ENCODE measurements at places on chromosomes 16 and 17.

GRCh38 chr16:85461022-85461813, 151.9 kb upstream of the GSE1 start:
- no peak for DNase-seq

- no peak for DNase-seq
Observed at GRCh38 chr16:19130852-19131824, 17.4 kb downstream of the ITPRIPL2 start.

GRCh38 chr17:81666092-81666341, 388 bp downstream of the OXLD1 start:
- peak; percentile 12 for DNase-seq

DNA sequence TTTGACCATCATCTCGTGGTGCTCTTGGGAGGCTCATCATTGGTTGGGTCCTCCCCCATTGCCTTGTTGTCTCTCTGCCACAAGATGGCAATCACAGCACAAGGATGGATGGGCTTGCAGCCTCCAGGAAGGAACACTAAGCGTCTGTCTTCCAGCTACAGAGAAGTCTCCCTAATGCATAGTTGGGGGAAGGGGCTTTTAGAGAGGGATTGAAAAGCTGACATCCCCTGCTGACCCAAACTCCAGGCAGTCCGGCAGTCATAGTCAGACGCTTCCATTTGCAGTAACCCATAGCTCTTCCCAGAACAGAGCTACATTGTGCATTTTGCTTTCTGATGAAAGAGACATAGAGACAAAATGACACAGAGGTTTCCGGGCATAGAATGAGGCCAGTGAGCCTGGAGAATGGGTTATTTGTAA, 111.4 kb downstream of the UTP18 start:
- DNase-seq, result peak; percentile 2

DNA sequence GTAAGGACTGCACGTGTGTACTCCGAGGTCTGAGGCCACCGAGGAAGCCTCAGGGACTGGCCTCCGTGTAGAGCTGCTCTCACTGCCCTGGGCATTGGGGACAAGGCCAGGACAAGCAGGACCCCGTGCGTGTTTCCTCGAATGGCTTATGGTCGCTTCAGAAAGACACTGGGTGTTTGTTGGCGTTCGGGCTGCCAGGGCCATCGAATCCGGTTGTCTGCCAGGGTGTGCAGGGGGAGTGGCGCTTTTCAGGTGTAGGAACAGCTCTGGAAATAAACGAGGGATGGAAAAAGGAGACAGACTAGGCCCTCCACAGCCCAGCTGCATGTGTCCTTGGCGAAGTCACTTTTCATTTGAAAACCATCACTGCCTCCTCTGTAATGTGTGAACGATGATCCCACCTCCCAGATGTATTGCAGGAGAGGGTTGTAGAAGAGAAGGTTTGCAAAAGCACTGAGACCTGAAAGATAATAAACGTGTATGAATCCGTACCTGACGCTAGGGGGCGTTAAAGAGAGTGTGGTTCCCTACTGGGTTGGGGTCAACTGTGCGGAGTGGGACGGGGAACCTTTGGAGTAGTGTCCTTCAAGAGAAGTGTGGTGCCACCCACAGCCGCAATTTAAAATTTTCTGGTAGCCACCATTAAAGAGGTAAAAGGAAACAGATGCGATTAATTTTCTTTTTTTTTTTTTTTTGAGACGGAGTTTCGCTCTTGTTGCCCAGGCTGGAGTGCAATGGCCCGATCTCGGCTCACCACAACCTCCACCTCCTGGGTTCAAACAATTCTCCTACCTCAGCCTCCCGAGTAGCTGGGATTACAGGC, 2.1 kb upstream of the ZSCAN10 start:
- DNase-seq, result no peak

- no peak for DNase-seq
Observed at GRCh38 chr16:25449802-25450201, 192.2 kb upstream of the ZKSCAN2 start.

DNA sequence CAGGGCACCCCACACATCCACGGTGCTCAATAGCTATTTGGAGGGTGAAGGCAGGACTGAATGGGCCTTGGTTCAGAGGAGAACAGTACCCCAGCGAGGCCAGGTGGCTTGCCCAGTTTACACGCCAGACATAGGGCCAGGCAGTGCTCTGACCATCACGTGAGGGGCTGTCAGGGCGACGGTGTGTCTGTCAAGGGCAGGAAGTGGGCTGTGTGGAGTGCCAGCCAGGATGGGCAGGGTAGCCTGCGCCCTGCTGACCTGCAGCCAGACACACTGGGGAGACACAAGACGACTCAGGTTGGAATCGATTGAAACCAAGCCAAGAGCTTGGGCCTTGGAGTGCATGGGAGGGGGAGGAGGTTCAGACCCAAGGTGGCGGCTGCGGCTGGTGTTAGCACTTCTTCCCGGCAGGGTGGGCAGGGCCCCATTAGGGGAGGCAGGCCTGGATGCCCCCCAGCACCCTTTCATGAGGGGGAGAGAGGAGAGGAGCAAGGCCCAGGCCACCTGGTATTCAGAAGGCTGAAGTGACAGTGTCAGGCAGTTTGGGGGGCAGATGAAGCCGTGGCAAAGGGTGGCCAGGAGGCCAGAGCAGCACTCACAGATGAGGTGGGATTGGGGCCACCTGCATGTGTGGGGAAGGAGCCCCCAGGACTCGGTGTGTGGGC, 68.2 kb downstream of the SREBF1 start:
- no peak for DNase-seq

GRCh38 chr16:79982361-79982760, 381.8 kb upstream of the MAF start:
- DNase-seq, result no peak

GRCh38 chr16:27995378-27995777, 68.1 kb downstream of the GSG1L start:
- DNase-seq, result no peak

DNA sequence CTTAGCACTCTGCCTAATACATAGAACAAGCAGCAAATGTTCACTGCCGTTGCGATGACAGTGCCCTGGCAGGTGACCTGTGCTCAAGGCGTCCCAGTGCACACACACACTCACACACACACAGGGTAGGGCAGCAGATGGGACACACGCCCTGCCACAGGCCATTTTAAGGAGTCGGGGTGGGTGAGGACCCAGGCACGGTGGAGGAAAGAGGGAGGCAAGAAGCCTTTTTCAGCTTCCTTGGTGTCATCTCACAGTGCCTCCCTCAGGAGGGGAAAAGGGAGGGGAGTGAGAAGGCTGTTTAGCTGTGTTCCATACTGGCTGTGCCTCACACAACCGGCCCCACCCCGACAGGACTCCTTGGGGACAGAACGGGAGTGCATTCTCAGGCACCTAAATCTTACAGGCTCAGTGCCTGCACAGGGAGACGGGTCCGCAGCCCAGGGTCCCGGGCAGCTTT, 1.5 kb downstream of the PITPNM3 start:
- DNase-seq, result no peak

DNA sequence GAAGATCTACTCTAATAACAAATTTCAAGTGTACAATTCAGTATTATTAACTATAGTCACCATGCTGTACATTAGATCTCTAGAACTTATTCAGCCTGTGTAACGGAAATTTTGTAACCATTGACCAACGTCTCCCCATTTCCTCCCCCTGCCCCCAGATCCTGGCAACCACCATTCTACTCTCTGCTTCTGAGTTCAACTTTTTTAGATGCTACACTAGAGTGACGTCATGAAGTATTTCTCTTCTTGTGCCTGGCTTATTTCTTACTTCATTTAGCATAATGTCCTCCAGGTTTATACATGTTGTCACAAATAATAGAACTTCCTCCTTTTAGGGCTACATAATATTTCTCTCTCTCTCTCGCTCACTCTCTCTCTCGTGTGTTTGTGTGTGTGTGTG, 157.5 kb downstream of the ANKFN1 start:
- no peak for DNase-seq

DNA sequence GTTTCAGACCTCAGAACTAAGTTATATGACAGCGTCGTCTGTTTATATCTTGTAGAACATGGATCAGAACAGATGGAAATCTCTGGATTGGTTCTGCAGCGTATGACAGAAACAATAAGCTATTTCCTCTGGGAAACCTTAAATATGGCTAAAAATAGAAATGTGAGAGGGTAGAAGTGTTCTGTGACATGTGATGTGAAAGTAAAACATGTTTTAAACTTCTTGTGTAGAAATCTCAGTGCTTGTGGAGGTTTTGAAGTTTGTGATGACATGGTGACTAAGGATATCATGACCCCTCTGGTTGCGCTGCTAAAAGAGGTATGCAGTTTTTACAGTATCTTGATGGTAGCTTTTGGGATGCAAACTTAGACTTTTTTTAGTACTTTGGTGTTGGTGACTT, 2.8 kb downstream of the HEATR3 start:
- DNase-seq, result no peak

- DNase-seq, result peak; percentile 51
Observed at GRCh38 chr16:23510164-23510914, at the start of gene GGA2. Gene GGA2 (minus strand): TSS chr16:23510494. CDS start chr16:23510411, 83 bp downstream.

DNA sequence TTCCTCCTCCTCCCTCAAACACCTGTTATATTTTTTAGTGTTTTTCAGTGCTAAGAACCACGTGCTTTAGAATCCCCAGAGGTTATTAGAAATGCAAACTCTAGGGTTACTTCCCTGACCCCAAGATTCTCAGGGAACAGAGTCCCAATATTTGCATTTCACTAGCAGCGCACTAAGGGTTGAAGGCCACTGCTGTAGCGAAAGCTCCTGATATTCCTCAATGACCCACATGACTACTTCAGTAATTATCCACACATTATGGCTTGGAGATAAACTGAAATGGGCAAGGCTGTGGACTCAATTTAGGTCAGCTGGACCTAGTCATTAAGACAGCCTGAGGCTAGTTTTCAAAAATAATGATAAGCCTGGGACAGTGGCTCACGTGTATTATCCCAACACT, 78.5 kb upstream of the BCAR1 start:
- DNase-seq, result no peak

DNA sequence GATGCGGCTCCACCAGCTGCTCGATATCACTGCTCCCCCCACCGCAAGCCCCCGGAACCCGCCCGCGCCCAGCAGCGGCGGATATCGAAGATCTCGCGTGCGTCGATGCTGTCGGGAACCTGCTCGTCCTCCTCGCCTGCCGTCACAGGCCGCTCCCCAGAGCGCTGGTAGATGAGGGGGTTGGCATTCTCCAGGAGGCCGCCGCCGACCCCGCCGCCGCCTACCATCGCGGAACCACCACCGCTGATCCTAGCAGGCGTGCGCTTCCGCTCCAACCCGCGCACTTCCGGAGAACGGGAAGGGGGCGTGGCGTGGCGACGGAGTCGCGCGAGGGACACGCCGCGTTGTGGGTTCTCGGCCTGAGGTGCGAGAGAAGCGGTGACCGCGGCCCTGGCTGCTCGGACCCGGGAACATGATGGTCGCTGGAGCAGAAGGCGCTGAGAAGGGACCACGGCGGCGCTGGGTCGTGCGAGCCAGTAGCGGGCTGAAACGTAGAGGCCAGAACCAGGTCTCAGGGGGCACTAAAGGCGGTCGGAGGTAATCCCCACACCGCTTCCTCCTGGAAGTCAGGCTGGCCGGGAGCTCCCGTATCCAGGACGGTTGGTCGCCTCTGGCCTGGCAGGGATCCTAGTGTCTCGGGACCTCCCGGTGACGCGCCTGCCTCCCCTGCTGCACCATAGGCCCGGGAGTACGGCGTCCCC, at the start of gene CIAO2B:
Gene CIAO2B (minus strand): TSS at position 265 of the 701 bp plus-strand sequence. CDS start 38 bp downstream, at position 227.
- DNase-seq, result peak; percentile 62

DNA sequence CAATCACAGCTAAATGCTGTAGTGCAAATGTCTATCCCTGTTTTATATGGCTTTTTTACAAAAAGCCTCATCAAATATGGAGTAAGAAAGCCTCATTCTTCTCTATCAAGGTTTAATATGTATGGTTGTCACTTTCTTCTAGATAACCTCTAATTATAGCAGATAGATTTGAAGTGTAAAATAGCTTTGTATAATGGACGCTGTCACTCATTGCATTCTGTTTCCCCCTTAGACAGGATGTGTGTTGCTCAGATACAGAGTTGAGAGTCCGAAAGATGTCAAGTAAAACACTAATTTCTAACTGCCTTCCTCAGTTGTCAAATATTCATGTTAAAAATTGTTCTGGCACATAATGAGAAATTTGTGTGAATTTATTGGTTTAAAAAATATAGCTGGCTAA, 88.0 kb downstream of the NLK start:
- DNase-seq, result no peak

GRCh38 chr17:77419095-77419494, 278.3 kb downstream of the SEC14L1 start:
- DNase-seq, result no peak

- no peak for DNase-seq
Observed at GRCh38 chr17:40873801-40874200, 6.8 kb upstream of the KRT12 start.

GRCh38 chr17:63268827-63269226, 177.3 kb downstream of the CYB561 start:
- no peak for DNase-seq

- DNase-seq, result no peak
Observed at GRCh38 chr17:41625602-41626001, 1.2 kb upstream of the KRT17 start.

GRCh38 chr16:28139530-28139929, 72.2 kb downstream of the XPO6 start:
- DNase-seq, result no peak

DNA sequence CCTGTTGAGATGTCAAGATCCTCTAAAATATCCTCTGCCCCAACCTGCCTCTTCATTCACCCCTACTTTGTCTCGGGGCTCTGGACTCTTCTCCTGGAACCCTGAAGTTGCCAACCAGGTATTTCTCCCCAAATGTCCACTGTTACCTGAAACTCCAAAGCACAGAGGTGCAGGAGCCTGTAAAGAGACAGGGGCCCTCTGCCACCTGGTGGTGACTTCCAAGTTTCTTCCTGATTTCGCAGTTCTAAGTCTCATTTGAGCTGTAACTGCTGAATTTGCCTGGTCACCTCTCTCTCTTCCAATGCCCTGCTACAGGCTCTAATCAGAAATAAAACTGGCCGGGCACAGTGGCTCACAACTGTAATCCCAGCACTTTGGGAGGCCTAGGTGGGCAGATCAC, 77.1 kb upstream of the RCVRN start:
- DNase-seq, result no peak

GRCh38 chr17:62676952-62677596, 49.6 kb downstream of the MRC2 start:
- no peak for DNase-seq

DNA sequence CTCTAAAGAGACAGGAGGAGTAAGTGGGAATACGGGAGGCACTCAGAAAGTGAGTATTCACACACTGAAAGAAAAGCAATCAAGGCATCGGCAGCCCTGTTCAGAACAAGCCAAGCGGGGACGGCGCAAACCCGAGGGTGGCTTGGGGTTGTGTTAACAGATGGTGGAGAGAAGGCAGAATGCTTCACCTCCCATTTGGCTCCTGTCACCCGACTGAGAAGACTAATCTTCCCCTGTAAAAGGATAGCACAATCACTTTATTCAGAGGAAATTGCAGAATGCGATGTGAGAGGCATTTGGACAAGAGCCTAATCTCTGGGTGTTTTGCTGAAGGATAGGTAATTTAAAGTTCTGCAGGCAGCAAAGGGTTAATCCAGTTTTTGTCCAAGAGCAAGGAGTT, 119.3 kb upstream of the WSCD1 start:
- no peak for DNase-seq

GRCh38 chr17:83110735-83111134, 31.3 kb downstream of the METRNL start:
- DNase-seq, result no peak

GRCh38 chr16:83238949-83239691, 568.7 kb upstream of the HSBP1 start:
- DNase-seq, result no peak

GRCh38 chr16:84446596-84447392, 57.7 kb downstream of the MEAK7 start:
- no peak for DNase-seq

GRCh38 chr17:66767154-66767933, 67.6 kb upstream of the CACNG5 start:
- DNase-seq, result no peak

- DNase-seq, result no peak
Observed at GRCh38 chr17:787641-788221, 5.6 kb downstream of the MRM3 start.
